ENCODE measurements at places on chromosomes 2 and 18.

- DNase-seq, result no peak
These were observed 41.5 kb downstream of the LMAN2L start for GRCh38 chr2:96698221-96698861.

DNA sequence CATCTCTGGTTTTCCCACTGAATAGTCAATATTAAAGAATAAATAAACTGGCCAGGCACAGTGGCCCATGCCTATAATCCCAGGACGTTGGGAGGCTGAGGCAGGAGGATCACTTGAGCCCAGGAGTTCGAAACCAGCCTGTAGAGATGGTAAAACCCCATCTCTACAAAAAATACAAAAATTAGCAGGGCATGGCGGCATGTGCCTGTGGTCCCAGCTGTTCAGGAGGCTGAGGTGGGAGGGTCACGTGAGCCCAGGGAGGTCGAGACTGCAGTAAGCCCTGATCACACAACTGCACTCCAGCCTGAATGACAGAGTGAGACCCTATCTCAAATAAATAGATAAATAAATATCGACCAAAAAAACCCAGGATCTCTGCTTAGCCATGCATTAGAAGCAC lies 50.2 kb upstream of the BIN1 start:
- DNase-seq, result no peak

DNA sequence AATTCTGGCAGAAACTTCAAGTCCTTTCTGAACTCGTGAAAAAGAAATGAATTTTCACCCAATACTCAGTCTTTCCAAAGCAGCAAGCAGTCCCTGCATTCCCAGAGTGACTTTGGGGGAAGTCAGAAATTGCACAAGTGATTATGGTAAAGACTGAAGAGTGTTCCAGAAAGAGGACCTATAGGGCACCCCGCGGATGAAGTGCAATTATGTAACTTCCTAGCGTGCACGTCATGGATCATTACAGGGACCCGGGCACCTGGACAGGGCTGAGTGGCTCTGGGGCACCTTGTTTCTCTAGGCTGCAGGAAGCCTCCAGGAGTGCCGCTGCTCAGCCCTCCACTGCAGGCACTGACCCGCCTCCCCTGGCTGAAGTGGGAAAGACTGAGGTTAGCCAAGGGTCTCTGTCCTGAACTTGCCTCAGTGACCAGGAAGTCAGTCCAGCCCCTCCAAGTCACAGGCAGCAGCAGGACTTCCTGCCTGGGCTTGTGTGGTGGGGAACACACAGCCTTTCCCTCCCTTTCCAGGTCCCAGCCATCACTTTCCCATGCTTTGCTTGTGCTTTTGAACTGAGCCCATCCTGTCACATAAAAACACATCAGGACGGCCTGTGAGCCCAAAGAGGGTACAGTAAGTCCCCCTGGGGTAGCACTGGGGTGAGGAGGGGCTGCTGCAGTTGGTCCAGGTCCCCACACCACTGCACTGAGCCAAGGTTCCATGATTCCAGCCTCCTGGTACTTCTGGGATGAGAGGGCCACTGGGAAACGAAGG lies 19.8 kb downstream of the TMEM185B start:
- no peak for DNase-seq

DNA sequence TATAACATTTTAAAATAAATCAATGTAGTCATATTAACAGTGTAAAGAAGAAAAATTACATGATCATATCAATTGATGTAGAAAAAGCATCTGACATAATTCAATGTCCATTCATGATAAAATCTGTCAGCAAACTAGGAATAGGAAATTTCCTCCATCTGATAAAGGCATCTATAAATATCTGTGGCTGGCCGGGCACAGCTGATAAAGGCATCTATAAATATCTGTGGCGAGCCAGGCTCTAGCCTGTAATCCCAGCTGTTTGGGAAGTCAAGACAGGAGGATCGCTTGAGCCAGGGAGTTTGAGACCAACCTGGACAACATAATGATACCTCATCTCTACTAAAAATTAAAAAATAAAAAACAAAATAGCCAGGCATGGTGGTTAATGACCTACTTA lies 18.1 kb upstream of the RANBP2 start:
- DNase-seq, result no peak

DNA sequence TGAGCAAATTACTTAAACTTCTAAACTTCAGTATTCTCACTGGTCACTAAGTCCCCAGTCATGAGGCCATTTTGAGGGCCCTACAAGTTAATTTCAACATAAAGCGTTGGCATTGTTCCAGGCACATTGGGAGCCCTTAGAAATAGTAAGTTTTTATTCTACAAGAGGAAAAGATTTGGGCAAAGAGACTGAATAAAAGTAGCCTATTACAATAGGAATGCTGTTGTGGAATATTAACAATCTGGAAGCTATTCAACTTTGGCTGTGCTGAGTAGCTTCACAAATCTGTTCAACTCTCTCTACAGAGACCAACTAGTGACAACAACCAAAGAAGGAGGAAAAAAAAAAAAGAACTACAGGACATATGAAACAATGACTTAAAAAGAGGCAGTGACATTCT lies 1287.5 kb upstream of the NXPH2 start:
- DNase-seq, result no peak

- no peak for DNase-seq
These were observed 417.7 kb upstream of the SLC14A2 start for GRCh38 chr18:45197526-45197970.

- peak; percentile 34 for DNase-seq
These were observed 52.5 kb upstream of the MCFD2 start for GRCh38 chr2:46967990-46968647.

- DNase-seq, result no peak
These were observed 7.5 kb downstream of the COPS8 start for GRCh38 chr2:237092920-237093781.

DNA sequence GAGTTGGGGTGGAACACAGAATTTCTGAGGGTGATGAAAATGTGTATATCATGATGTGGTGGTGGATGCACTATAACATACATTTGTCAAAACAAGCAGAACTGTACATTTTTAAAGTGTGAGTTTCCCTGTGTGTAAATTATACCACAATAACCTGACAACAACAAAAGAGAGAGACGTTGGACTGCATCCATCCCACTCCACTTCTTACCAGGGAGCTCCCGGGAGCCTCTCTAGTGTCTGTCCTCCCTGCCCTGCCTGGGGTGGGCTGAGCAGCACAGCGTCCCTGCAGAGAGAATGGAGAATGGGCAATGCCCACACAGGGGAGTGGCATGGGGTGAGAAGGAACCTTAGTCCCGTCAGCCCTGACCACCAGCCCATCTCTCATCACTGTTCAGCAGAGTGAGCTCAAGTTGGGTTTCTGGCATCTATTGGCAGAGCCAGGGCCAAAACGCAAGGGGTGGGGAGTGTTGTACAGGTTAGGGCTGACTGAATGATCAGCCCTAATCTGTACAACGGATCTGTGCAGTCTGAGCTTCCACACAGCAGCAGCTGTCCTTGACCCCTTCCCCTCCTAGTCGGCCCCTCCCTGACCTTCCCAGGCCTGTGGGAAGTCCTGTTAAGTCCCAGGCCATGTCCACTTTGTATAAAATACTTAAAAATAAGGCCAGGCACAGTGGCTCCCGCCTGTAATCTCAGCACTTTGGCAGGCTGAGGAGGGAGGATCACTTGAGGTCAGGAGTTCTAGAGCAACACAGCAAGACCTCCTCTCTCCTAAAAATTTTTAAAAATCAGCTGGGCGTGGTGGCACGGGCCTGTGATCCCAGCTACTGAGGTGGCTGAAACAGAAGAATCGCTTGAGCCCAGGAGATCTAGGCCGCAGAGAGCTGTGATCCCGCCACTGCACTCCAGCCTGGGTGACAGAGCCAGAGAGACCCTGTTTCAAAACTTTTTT lies 3.3 kb upstream of the PROC start:
- no peak for DNase-seq

- DNase-seq, result no peak
These were observed 318.7 kb downstream of the PDE11A start for GRCh38 chr2:177753682-177754491.

DNA sequence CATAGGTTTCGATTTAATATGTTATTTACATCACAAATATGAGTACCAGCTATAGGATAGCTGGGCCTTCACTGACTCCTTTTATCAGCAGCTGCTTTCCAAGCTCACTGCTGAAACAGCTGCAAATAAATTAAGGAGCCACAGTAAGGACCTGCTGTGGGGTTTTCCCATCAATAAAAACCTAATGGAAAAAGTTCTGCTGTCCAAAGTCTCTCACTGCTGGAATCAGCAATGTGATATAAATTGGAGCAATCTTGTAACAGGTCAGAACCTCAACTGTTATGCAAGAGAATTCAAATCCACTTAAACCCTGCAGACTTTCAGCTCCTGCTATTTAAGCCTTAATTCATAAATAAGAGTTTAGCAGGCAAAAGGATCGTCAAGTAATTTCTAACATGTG lies 61.3 kb downstream of the NEB start:
- no peak for DNase-seq

DNA sequence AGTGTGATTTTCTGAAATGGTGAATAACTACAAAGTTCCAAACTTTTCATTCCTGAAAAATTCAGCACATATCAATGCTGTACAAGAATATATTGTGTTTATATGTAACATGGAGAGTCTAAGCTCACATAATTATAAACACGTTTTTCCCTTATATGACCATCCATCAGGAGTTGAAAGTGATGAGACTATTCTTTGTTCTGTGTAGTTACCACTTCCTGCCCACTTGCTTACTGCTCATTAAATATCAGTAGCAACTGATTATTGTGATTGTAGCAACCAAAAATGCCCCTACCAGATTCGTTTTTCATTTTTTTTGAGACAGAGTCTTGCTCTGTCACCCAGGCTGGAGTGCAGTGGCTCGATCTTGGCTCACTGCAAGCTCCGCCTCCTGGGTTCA lies 30.8 kb downstream of the OTX1 start:
- no peak for DNase-seq

- DNase-seq, result no peak
These were observed 221.3 kb upstream of the RAB6C start for GRCh38 chr2:129757915-129758783.

DNA sequence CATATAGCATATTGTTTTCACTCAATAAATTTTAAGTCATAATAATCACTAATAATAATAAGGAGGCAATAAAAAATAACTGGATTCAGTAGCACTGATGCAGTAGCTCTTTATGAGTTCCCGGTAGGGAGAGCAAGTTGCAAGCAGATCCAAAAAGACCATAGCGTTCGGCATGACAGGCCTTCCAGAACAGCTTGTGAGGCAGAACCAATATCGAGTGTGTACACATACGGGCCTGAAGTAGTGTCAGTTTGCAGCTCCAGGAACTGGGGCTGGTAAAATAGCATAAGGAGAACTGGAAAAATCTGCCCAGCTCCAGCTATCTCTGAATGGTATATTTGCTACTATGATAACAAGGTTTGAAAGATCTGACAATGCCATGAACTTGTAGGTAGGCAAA lies 1607.8 kb upstream of the PIK3C3 start:
- DNase-seq, result no peak

DNA sequence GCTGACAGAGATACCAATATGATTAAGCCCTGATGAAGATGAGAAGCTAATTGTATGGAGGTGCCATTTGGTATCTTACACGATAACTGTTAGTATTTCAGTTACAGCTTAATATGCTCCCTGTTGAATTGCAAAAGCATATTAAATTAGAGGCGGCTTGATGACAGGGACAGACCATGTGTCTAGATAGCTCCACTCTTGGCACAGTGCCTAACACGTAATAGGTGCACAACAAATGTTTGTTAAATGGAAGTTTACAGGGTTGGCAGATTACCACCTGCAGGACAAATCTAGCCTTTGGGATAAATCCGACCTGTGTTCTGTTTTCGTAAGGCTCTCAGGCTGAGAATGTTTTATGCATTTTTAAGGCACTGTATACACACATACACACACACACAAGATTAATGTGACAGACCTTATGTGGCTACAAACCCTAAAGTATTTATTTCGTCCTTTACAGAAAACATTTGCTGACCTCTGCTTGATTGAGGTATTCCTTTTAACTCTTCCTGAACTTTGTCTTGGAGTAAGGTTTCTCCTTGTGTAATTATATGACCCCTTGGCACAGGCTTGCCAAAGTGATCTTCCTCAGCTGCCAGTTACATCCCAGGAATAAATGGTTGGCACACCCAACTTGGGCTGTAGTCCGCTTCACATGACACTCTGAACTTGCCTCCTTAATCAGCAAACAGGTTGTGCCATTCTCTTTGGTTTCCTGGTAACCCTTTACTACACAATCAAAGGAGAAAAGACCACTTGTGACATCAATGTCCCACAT lies 348.9 kb downstream of the HRH4 start:
- DNase-seq, result no peak

GRCh38 chr2:28976584-28976983 lies 4.5 kb upstream of the TOGARAM2 start:
- no peak for DNase-seq

- DNase-seq, result no peak
These were observed 63.8 kb downstream of the MEX3C start for GRCh38 chr18:51133580-51134160.

GRCh38 chr2:3470166-3470651 lies 49.1 kb downstream of the ADI1 start:
- no peak for DNase-seq

- no peak for DNase-seq
These were observed 79.1 kb downstream of the LRRTM4 start for GRCh38 chr2:77443076-77443475.

DNA sequence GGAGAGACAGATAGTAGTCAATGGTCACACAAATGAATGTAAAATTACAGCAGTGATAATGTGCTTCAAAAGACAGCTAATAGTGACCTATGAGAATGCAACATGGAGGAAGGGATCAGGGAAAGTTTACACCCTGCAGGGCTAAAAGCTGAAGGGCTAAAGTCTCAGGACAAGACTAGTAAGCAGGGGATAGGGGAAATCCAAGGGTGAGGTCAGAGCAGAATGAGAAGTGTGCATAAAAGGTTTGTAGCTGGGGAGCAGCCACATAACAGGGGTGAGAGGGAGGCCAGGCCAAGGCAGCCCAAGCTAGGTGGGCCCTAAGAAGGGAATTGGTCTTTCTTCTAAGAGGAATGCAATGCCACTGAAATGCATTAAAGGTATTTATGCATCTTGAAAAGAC lies 746.3 kb downstream of the SATB2 start:
- DNase-seq, result no peak

GRCh38 chr18:49597157-49597931 lies 35.5 kb downstream of the LIPG start:
- no peak for DNase-seq

DNA sequence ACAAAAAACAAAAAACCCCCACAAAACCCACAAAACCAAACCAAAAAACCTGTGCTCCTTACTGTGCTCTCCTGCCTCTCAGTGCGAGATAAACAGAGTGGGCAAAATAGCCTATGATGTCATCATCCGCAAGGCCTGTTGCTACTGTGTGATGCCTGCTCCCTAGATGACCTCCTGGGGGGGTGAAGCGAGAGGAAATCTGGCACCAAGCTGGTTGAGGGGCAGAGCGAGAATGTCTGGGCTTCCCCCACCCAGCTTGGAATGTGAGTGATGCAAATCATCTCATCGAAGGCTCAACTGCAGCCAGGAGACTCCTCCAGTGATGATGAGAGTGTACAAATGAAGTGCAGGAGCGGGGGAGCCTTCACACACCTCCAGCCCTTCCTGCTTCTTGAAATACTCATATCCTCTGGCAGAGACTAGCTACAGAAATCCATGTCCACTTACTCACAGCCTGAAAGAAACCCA lies 57.7 kb upstream of the MAP4K3 start:
- no peak for DNase-seq
